Activated T-cell treated with anti-CD3 and anti-CD28 coated beads for 1 hour (primary cell): ENCODE measurements at places on chromosomes 7 and 10.

GRCh38 chr10:90451283-90451682 is 406.6 kb downstream of the HTR7 start:
- no peak for DNase-seq

GRCh38 chr7:20165146-20165510 is 52.1 kb downstream of the MACC1 start:
- DNase-seq, result no peak

- DNase-seq, result no peak
These were observed 4.8 kb upstream of the KCP start for GRCh38 chr7:128915271-128915819.

GRCh38 chr7:84812021-84812420 is 374.8 kb downstream of the SEMA3D start:
- no peak for DNase-seq

- DNase-seq, result no peak
These were observed 47.5 kb upstream of the DMBT1 start for GRCh38 chr10:122513053-122513452.

GRCh38 chr10:6062101-6062771 is at the start of gene IL2RA:
Gene IL2RA, minus strand, starts transcription at chr10:6062367. Its CDS starts 216 bp downstream, at chr10:6062151.
- DNase-seq, result no peak

DNA sequence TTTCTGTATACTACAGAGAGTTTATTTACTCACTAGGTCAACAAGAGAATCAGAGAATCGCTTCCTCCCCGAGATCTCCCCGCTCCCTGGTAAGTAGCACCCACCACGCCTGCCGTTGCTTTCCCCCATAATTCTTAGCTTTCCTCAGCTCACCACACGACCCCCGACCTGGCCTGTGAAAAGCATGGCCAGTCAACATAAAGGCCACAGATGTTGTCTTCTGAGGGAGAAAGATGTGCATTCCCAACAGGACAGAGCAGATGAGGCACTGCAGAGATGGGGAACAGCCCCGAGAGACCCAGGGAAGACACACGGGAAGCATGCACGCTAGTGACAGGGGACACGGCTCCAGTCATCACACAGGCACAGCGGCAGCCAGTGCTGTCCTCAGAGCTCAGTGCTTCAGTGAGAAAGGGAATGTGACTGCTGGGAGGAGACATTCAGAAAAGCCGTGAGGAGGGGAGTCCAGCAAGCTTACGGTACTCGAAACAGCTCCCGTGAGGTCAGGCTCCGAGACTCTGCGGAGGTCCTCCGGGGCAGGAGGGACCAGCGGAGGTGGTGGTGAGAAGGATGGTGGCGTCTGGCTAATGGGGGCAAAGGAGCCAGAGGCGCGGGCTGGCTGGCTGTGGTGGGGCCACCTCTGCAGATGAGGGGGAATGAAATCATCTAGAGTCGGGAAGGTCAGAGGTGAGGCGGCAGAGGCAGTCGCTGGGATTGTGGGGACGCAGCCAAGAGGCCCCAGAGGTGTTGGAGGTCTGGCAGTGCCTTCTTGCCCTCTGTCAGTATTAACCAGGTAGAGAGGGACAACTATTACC is 123.4 kb upstream of the PDLIM1 start:
- no peak for DNase-seq

DNA sequence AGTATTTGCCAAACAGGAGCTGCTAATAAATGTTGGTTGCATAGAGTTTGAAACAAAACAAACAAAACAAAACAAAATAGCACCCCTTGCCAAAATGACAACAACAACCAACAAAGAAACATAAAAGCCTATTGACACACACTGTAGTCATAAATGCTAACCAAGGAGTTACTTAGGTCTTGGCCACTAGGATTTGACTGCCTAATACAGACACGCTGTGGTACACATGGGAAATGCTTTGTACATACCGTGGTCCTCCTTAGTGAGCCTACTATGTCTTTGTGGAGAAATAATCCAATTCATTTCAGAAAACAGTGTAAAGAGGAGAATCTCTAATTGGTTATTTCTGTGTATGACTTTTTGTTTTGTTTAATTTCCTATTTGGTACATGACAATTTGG is 53.2 kb upstream of the MTPN start:
- DNase-seq, result no peak

DNA sequence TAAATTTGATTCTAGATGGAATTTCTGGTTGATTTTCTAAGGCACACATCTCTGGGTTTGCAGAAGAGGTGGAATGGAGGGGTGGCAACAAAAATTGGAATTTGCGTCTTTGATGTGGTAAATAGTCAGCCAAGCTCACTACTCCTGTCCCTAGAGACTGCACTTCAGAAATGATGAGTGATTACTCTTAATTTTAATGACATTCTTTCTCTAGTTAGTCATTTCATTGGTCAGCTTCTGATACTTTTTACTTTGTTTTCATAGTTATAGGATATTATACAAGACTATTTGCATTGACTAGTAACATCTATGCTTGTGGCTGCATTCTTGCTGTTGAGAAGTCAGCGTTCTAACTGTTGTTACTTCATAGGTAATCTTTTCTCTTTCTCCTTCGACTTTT is 658.3 kb downstream of the SUGCT start:
- DNase-seq, result no peak

GRCh38 chr10:67296926-67297325 is 371.1 kb downstream of the LRRTM3 start:
- no peak for DNase-seq

DNA sequence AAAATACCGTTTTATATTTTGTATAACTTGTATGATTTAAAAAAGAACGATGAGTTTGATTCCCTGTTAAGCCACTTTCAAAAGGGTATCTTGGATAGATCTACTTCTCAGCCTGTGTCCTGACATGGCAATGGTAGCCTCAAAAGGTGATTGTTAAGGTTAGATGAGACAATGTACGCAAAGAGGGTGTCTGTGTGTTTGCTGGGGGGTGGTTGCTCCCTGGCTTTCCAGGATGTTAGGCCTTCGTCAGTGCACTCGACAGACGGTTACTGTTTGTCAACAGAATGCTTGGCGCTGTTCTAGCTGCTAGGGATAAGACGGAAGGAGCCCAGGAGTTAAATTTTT is 90.3 kb downstream of the NEURL1 start:
- DNase-seq, result no peak
